Testis (tissue), 5 donors: ENCODE measurements at places on chromosomes 2 and 18.

GRCh38 chr2:109438773-109439389 is 174.9 kb downstream of the SEPTIN10 start:
- no peak for DNase-seq

DNA sequence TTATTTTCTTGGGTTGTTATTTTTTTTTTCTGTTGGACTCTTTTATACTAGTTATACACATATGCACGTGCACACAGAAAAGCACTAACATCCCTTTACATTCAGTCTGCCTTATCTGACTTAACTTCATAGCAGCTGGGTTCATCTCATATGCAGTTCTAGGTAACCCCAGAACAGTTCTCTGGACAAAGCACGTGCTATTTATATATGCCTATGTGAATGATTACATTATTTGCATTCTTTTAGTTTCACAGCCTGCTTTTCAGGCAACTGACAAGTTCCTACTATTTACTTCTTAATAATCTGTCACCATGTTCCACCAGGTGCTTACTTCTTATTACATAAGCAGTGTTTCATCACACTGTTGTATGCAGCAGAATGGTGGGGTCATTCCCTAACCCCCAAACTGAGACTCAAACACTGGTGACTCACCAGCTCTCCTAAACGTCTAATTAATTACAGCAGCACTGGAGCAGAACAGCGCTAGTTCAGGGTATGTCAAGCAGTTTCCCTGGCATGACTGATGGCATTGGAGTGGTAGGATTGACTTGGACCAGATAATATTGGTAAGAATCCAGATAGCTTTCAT is 372.8 kb downstream of the CLIP4 start:
- no peak for DNase-seq

- peak; percentile 97 for DNase-seq
These were observed 38.6 kb downstream of the ADNP2 start for GRCh38 chr18:80147418-80148325.

GRCh38 chr18:334575-335132 is 66.8 kb upstream of the THOC1 start:
- no peak for DNase-seq

- DNase-seq: no peak
These were observed 486.8 kb downstream of the PARD3B start for GRCh38 chr2:205032093-205032551.

DNA sequence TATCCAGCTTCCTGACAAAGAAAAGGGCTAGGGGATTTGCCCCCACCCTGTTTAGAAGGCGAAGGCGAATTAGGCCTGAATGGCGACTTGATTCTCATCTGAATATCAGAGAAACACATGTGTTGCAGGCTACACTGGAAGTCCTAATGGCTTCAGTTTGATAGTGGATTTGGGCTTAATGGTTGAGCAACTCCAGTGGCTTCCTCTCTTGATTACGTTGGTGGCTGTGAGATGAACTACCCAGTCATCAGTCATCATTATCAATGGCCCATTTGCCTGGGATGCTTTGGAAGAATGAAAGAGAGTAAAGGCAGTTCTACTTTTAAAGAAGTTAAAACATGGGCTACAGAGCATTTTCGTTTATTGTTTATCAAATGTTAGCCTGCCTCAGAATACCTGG is 60.9 kb upstream of the IL1R1 start:
- DNase-seq: no peak

- no peak for DNase-seq
These were observed 643.1 kb downstream of the SLC4A3 start for GRCh38 chr2:220270481-220271070.

DNA sequence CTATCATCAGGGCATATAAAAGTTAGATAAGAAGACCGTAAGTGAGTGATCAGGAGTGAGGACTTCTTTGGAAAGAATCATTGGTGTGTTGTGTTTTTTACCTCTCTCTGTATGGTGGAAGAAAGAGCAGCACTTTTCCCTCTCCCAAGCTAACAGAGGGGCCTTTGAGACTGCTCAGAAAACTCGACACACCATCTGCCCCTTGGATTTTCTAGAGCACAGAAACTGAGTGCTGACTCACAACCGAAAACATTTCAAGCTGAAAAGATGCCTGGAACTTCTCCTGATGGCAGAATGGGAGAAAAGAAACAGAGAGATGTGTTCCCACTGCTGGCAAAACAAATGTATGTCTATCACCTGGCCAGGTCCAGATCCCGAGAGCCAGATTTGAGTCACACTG is 156.6 kb downstream of the DNAH7 start:
- no peak for DNase-seq

DNA sequence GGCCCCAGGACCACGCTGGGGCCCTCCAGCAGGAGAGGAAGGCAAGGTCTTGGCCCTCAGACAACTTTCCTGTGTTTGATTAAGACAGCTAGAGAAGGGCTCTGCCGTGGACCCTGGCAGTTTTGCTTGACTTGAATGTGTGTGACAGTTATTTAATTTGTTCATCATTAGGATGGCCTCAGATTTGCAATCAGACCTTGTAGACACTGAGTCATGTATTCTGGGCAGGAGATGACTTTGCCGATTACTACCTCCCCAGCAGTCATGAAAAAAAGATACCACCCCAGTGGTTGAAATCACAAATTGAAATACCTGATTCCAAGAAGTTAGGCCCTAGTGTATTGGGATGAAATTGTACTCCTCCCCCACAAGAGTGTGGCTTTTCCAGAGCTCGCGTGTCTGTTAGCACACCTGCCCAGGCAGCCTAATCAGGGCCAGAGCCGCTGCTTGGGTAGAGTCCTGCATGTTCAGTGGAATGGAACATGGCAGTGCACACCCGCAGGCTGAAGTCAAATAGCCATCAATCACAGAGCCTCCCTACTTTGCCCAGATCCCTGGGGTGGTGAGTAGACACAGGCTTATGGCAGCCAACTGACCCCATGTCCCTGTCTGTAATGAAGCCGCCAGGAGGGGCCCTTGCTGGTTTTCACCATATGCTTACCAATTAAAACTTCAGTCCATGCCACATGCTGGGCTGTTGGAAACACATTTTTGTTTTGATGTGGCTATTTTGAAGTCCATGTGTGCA is 122.5 kb downstream of the TPGS2 start:
- DNase-seq: no peak

DNA sequence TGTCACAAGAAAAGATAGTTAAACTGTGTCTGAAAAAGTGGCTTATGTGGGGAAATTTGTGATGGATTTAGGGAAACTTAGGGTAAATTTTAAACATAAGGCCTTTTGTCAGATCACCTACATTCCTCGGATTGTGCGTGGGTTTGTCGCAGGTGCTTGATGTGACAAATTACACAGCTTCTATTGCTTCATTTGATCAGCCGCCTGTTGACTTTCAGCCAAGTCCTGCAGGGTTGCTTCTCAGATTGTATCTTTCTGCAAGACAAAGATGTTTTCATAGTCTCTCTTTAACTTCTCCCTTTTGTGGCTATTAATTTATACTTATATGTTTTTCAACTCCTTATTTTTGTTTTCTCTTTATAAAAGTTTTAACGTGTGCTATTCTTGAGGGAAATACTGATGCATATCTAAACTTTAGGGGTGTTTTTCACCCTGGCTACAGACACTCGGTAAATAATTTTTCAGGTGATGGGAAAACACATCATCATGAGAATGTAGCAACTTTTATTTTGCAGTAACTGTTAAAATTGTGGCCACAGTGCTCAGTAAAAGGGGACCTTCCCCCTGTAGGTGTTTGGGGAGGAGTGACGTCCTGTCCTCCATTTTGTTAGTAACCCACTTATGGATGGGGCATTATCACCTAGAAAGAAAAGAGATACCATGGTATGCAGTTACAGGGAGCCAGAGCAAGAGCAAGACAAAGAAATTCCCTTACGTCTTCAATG is 31.4 kb downstream of the GALM start:
- DNase-seq: peak; percentile 56

GRCh38 chr2:165563468-165564225 is 94.1 kb downstream of the CSRNP3 start:
- DNase-seq: no peak

DNA sequence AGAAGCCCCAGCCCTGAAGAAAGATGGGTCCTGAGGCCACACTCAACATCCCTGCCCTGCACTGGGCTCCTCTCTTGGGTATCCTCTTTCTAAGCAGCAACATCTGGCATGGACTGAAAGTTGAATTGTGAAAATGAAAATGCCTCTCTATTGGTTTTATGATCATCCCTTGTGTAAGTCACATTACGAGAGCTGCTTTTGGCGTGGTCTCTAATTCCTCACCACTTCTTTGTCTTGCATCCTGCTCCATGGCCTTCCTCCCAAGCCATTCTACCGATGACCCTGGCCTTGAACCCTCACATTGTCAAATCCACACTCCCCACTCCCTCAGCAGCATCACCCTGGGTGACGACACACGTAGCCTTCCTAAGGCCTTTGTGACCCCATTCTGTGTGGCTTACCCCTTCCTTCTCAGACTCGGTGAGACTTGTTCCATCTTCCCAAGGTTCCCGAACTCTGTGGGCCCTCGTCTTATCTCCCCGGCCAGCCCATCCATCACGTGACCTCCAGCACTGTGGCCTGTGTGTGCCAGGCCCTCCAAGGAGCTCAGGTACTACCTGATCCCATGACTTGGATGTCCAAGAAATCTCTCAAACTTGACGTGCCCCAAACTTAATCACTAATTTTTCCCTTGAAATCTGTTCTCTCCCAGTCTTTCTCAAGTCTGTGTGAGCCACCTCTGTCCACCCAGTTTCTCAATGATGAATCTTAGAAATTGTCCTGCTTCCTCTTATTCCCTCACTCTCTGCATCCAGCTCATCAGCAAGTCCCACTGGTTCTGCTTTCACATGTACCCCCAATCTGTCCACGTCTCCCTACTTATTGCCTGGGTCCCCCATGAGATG is 194.7 kb upstream of the HS6ST1 start:
- DNase-seq: no peak

DNA sequence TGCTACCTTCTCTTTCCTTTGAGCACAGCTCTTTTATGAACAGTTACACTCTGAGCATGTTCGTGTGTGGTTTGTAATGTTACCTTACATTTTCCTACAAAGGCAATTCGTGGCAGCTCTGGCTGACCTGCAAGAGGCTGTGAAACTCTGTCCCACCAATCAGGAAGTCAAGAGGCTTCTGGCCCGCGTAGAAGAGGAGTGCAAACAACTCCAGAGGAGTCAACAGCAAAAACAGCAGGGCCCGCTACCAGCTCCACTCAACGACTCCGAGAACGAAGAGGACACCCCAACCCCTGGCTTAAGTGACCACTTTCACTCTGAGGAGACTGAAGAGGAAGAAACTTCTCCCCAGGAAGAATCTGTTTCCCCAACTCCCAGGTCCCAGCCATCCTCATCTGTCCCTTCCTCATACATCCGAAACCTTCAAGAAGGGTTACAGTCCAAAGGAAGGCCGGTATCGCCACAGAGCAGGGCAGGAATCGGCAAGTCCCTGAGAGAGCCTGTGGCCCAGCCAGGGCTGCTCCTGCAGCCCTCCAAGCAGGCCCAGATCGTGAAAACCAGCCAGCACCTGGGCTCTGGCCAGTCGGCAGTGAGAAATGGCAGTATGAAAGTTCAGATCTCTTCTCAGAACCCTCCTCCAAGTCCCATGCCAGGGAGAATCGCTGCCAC is 56.9 kb downstream of the WDSUB1 start:
- no peak for DNase-seq

DNA sequence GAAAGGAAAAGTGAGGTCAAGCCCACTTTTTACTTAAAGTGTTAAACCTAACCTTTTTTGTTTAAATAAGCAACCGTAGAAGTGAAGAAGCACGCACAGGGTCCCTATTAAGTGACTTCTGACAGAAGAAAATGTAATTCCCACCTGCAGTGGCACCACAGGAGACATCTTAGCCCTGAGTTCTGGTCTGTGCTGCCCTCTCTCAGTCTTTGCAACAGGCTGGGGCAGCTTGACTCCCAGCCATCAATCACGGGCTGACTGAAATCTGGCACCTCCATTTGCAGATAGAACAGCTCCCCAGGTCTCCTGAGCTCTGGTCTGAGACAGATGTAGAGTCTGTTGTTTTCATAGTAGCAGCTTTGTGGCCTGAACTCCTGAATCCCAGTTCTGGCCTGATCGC is 170.0 kb downstream of the LTBP1 start:
- no peak for DNase-seq
